Left kidney (tissue), 8 donors: ENCODE measurements at places on chromosomes 5 and 9.

DNA sequence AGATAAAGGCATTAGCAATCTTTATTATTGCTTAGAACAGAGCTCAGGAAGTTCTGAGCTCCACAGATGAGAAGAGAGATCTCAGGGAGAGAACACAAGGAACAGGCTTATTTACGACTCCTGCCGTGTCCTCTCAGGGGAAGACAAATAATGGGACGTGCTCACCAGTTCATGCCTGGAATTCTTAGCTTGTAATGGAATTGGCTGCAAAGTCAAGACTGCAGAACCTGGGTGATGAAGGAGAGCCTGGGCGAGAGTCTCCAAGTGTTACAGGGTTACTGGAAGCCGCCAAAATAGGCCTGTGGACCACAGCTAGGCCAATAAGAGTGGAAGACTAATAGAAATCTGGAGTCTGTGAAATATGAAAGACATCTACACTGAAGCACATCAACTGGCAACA, 174.5 kb upstream of the ADAMTSL1 start:
- no peak for DNase-seq

DNA sequence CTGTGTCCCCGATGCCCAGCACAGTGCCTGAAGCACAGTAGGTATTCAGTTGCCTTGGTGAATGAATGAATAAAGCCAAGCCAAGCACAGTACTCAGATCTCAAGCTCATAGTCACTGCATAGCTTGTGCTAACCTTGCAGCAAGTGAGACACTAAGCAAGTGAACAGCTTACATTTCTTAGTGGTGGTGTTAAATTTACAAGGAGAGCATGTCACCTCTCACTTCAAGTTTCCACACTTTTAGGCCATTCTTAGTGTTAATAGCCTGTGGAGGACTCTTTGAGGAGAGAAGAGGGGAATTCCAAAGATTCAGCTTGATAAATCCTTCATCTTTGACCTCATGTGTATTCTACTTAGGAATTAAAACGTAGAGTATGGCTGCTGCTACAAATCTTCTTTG, 104.7 kb downstream of the C9orf152 start:
- no peak for DNase-seq

- no peak for DNase-seq
Measured at GRCh38 chr5:5352675-5353074, 69.8 kb upstream of the ICE1 start.

GRCh38 chr9:134188386-134189144, 24.2 kb upstream of the RNU6ATAC start:
- DNase-seq = no peak

DNA sequence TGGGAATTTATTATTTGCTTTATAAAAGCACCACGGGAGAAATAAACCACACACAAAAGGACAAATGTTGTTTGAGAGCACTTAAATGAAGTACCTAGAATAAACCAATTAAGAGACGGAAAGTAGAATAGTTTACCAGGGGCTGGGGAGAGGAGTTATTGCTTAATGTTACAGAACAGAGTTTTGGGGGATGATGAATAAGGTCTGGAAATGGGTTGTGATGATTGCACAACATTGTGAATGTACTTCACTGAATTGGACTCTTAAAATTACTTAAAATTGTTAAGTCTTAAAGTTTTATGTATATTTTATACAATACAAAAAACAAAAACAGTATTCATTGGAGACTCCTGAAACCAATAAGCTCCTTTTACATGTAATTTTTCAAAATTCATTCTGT, 1.5 kb downstream of the ZBTB43 start:
- DNase-seq = no peak

- no peak for DNase-seq
Measured at GRCh38 chr9:34642679-34643078, 3.8 kb upstream of the GALT start.

GRCh38 chr9:122939601-122940000, 1.2 kb upstream of the RABGAP1 start:
- no peak for DNase-seq
